ENCODE measurements at places on chromosomes 7 and 10. TPM values are rescaled to one million over a fixed set of nuclear protein-coding genes. Genes with fewer than 3 reads are reported as not detected.

ANKRD7 gene
- 0.10 TPM for total RNA-seq

IRF5 gene
- 0.44 TPM for total RNA-seq

NKX2-3 gene
- total RNA-seq: 0.24 TPM

UCN3 gene
- not detected for total RNA-seq

TYW1B gene
- total RNA-seq: 1.9 TPM

PKD2L1 gene
- total RNA-seq: not detected

SLC13A1 gene
- 0.07 TPM for total RNA-seq

MACC1 gene
- total RNA-seq: 46.0 TPM

PROSER2 gene
- total RNA-seq: 13.3 TPM

GRCh38 chr10:97744405-97745035 lies 7.6 kb downstream of the ZFYVE27 start:
- H3K27me3 ChIP-seq: no peaks in the 10 kb centered on the region
- no peak overlapping the region for H3K4me3 ChIP-seq
- no peak for DNase-seq
- H3K27ac ChIP-seq: no peak overlapping the region

DNA sequence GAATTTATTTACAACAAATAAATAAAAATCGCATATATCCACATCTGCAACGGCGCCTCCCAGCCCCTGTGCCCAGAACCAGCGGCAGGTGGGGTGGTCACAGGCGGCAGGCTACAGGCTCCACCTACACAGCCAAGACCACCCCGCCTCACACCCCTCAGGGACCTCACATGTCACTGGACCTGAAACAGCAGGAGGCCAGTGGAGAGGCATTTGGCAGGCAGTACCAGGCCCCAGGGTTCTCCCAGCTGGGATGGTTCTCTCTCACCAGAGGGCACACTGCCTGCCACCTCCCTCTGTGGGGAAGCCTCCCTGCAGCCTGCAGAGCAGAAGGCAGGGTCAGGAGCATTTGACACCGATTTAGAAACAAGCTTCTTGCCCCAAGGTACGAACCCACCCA lies 81.5 kb downstream of the MAD1L1 start:
- no peaks in the 10 kb centered on the region for H3K27me3 ChIP-seq
- H3K27ac ChIP-seq: no peak overlapping the region

GRCh38 chr7:1815051-1815481 lies 145.0 kb downstream of the ELFN1 start:
- no peaks in the 10 kb centered on the region for H3K36me3 ChIP-seq
- no peaks in the 10 kb centered on the region for H3K27me3 ChIP-seq
- H3K4me3 ChIP-seq: no peak overlapping the region
- no peak for DNase-seq
- no peak overlapping the region for H3K27ac ChIP-seq
- H3K4me1 ChIP-seq: peaks cover 16% of the 10 kb centered on the region

- no peak for DNase-seq
- H3K27me3 ChIP-seq: no peaks in the 10 kb centered on the region
- H3K4me3 ChIP-seq: no peak overlapping the region
- H3K36me3 ChIP-seq: no peaks in the 10 kb centered on the region
- no peak overlapping the region for H3K27ac ChIP-seq
These were observed 72.6 kb upstream of the NFKB2 start for GRCh38 chr10:102322914-102323313.

- no peak for DNase-seq
- no peak overlapping the region for H3K4me3 ChIP-seq
- no peak overlapping the region for H3K27ac ChIP-seq
- no peaks in the 10 kb centered on the region for H3K27me3 ChIP-seq
- peaks cover 5% of the 10 kb centered on the region for H3K4me1 ChIP-seq
These were observed 15.6 kb downstream of the RGS10 start for GRCh38 chr10:119526621-119527592.

- H3K4me1 ChIP-seq: no peaks in the 10 kb centered on the region
- no peak overlapping the region for H3K4me3 ChIP-seq
- DNase-seq: no peak
- no peaks in the 10 kb centered on the region for H3K36me3 ChIP-seq
These were observed 5.5 kb upstream of the PAPSS2 start for GRCh38 chr10:87654212-87654611.

- no peaks in the 10 kb centered on the region for H3K36me3 ChIP-seq
- H3K27ac ChIP-seq: no peak overlapping the region
- H3K4me1 ChIP-seq: no peaks in the 10 kb centered on the region
- no peak for DNase-seq
- no peak overlapping the region for H3K4me3 ChIP-seq
- H3K27me3 ChIP-seq: no peaks in the 10 kb centered on the region
These were observed 67.0 kb upstream of the ATRNL1 start for GRCh38 chr10:115026056-115026745.

DNA sequence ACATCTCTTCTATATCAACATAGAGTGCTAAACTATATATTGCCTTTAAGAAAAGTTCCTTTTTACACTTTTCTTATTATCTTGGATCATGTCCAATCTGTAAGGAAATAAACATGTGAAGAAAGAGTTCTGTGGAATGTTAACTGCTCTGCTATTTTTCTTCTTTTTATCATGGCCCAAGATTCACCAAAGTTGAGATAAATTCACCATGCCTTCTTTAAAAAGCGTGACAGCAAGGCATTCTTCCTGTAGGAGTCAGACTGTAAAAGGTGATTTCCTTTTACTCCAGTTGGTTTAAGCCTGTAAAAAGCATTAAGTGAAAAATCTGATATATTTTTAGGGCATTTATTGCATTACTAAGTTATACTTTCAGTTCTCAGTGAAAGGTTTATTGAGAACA lies 165.7 kb upstream of the FZD1 start:
- H3K36me3 ChIP-seq: no peaks in the 10 kb centered on the region
- H3K27ac ChIP-seq: no peak overlapping the region
- DNase-seq: no peak
- no peak overlapping the region for H3K4me3 ChIP-seq

DNA sequence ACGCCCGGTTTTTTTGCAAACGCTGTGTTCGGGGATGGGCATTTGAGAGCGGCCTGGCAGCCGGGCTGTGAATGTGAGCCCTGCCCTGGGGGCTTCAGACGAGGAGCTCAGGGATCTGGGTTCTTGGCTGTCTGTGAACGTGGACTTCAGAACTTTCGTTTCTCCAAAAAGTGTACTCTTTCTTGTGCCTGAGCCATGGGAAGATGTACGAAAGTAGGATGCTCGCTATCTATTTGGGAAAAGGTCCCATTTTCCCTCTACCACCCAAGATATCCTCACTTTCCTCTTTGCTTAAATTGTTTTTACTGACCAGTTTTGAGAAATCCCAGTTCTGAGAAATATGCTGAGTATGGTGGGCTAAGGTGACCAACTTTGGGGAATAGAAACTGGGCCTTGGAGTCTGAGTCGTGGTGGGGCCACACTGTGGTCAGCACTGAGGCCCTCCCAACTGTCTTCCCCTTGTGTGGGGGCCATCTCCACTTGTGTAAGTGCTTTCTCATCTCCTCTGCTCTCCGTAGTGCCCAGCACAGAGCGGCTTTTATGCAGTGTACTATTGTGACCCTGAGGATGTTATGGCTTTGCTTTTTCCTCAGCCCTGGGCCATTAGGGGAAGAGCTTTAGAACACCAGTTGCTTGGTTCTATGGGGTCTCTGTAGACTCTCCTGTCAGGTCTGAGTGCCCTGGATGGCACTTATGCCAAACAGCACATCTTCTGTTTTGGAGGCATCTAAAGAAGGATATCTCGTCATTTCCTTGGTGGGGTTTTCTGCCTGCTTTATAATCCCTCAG lies 918 bp downstream of the DBNL start:
- peak overlapping the region; percentile 86 for H3K27ac ChIP-seq
- DNase-seq: no peak
- peak overlapping the region; percentile 61 for H3K4me3 ChIP-seq
- H3K27me3 ChIP-seq: no peaks in the 10 kb centered on the region
- no peaks in the 10 kb centered on the region for H3K36me3 ChIP-seq
- H3K4me1 ChIP-seq: peaks cover 6% of the 10 kb centered on the region

- H3K27me3 ChIP-seq: no peaks in the 10 kb centered on the region
- no peaks in the 10 kb centered on the region for H3K36me3 ChIP-seq
- DNase-seq: peak; percentile 86
These were observed 1180.3 kb downstream of the TYW1 start for GRCh38 chr7:68176974-68177373.

DNA sequence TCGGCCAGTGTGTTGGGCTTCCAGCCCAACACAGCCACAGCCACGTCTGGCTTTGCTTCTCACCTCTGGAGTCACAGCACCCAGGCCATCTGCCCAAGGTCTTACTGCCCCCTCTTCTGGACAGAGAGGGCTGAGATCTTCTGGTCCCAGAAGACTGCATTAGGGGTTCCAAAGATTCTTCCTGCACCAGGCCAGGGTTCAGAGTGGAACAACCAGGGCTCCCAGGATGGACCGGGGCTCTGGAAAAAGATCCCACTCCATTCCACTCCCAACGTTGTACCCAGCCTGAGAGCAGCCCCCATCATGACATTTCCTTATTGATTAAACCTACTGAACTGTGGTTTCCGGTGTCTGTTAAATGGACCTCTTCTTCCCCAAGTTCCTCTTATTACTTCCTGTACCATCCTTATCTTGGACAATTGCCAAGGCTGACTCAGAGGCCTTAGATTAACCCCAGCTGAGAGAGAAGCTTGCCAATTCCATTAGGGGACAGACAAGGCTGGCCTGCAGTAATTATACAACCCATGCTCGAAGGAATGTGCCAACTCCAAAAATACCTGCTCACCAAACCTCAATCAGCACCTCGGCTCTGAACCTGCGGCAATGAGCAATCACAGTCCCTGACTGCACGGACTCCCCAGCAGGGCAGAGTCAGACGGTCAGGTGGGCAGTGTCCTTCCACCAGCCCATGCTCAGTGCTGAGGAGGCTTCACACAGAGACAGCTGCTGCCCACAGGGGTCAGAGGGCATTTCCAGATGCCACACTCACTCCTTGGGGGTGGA lies 47.9 kb upstream of the NPFFR1 start:
- H3K27me3 ChIP-seq: no peaks in the 10 kb centered on the region
- peak overlapping the region; percentile 13 for H3K27ac ChIP-seq
- peak; percentile 86 for DNase-seq
- H3K36me3 ChIP-seq: no peaks in the 10 kb centered on the region

DNA sequence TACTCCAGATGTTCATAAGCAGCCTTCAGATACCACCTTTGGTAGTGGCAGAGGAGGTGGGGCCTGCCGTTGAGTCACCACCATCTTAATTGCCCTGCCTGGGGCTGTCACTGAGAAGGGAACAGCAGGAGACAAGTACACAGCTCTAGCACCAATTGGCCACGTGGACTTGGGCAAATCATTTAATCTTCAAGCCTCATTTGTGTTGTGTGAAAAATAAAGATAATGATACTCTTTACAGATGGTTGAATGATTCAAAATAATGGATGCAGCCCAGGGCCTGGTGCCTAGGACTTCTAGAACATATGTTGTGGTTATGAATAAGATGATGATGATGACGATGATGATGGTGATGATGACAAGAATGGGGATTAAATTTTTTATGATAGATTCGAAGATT lies 111.9 kb upstream of the ADAM12 start:
- H3K27ac ChIP-seq: no peak overlapping the region
- H3K4me3 ChIP-seq: no peak overlapping the region
- no peak for DNase-seq

DNA sequence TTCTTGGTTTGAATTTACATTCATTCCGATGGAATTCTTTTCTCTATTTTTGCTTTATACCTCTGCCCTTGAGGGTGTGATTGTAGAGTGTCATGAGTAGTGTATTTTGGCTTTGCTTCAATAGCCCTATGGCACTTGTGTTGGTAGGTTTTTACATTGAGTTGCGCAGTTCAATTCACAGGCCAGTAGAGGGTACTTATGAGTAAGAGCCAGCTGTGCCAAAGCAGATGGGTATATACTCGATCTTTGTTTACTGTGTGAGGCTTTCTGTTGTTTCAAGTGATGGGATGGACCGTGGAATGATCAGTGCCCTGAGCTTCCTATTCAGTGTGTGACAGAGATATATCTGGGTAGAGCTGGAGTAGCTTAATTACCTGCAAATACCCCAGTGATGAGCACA lies 4.3 kb upstream of the AKR1C3 start:
- H3K27ac ChIP-seq: no peak overlapping the region
- no peaks in the 10 kb centered on the region for H3K4me1 ChIP-seq
- DNase-seq: no peak
- H3K4me3 ChIP-seq: no peak overlapping the region

DNA sequence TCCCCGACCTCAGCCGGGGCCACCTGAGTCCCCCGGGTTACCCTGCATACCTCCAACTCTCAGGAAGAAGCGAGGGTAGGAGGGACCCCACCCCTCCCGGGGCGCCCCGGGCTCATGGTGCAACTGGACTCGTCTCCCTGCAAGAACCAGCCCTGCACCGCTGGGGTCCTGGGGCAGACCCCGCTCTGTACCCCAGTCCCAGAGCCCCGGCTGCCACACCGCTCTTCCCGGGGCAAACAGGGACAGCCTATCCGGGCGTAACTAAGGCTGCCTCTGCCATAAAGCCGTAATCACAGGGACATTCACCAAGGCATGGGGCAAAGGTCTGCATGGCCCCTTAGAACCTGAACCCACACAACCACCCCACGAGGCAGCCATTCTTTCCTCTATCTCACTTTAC lies 6.7 kb upstream of the MAFK start:
- H3K27me3 ChIP-seq: no peaks in the 10 kb centered on the region
- no peaks in the 10 kb centered on the region for H3K4me1 ChIP-seq
- DNase-seq: peak; percentile 53
- H3K36me3 ChIP-seq: no peaks in the 10 kb centered on the region

DNA sequence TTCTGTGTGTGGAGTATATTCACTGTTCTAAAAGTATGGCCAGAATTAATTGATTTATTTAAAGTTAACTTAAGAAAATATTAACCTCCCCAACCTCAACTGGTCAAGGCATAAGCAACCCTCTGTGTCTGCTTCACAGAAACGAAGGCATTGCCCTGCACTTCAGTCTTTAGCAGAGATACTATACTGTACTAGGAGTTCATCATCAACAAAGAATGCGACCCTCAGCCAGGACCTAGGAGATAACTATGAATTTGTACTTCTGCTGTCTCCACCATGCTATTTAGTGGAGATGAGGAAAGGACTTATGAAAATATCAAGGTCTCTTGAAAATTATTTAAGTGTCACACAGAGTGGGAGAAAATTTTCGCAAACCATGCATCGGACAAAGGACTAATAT lies 35.7 kb upstream of the SEMA3D start:
- H3K36me3 ChIP-seq: no peaks in the 10 kb centered on the region
- H3K27ac ChIP-seq: no peak overlapping the region
- no peak overlapping the region for H3K4me3 ChIP-seq
- no peaks in the 10 kb centered on the region for H3K27me3 ChIP-seq

- no peaks in the 10 kb centered on the region for H3K4me1 ChIP-seq
- peak; percentile 48 for DNase-seq
- H3K27me3 ChIP-seq: no peaks in the 10 kb centered on the region
- no peak overlapping the region for H3K27ac ChIP-seq
- H3K36me3 ChIP-seq: no peaks in the 10 kb centered on the region
These were observed 72.7 kb upstream of the PRKG1 start for GRCh38 chr10:51001587-51001986.

All from hepatocyte (in vitro differentiated cells).